ENCODE measurements at places on chromosomes 11 and 22. TPM values are rescaled to one million over a fixed set of nuclear protein-coding genes. Genes with fewer than 3 reads are reported as not detected.

NRXN2 gene
- 0.09 TPM for total RNA-seq

CHADL gene
- 0.28 TPM for total RNA-seq

CDKN1C gene
- 4.7 TPM for total RNA-seq

SPI1 gene
- not detected for total RNA-seq

TBX1 gene
- total RNA-seq, result 6.5 TPM

SYNGR1 gene
- total RNA-seq, result 0.72 TPM

MTMR2 gene
- 43.4 TPM for total RNA-seq

GGTLC2 gene
- total RNA-seq, result not detected
